ENCODE measurements at places on chromosomes 2 and 18.

DNA sequence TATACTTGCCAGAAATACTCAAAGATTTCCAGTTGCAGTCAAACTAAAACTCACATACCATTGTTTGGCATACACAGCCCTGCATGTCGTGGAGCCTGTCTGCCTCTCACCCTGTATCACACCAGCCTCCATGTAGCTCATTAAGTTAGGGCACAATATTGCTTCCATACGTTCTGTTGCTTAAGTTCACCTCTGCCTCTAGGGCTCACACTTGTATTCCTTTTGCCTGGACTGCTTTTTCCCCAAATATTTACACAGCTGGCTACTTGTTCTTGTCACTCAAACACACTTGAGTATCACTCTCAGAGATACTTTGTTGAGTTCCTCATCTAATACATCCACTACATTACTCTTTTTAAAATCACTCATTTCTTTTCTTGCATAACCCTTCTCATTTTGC is 83.1 kb downstream of the PTH2R start:
- DNase-seq, result no peak

DNA sequence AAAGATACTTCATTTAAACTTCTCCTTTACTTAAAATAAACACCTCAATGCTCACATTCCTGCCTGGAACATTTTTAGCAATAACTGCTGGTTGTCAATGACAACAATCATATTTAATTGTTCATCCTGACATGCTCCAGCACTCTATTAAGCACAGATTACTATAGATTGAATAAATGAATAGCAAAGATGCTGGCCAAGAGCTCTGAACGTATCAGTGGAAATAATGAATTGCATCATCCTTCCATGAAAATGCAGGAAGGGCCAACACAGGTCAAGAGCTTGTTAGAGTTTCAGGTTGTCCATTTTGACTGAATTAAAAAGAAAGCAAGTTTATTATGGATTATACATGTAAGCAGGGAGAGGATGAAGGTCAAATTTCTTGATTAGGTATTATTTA is 994.0 kb downstream of the TSN start:
- no peak for DNase-seq

- DNase-seq, result no peak
Measured at GRCh38 chr2:156792242-156792840, 356.2 kb downstream of the GPD2 start.

DNA sequence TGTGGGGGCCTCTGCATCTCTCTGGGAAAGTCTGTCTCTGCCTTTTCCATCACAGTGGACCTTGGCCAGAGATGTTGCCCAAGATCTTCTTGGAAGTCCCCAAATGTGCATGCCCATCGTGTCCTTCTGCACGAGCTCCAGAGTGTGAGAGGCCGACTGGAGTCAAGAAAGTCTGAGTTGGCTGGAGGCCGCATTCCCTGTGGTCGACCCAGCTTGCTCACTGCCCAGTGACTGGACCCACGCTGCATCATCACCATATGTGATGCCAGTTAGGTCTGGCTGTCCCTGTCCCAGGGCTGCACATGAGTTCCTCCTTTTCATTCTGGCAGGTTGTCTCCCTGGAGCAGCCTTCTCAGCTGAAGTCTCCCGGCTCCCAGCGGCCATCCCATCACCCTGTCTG is 93.8 kb downstream of the ARL4C start:
- DNase-seq, result no peak

GRCh38 chr2:163182764-163183354 is 344.3 kb upstream of the KCNH7 start:
- no peak for DNase-seq

GRCh38 chr18:44119607-44120006 is 561.1 kb upstream of the SETBP1 start:
- no peak for DNase-seq

- no peak for DNase-seq
Measured at GRCh38 chr2:200624658-200625057, 38.8 kb downstream of the AOX1 start.

Measured in C1 segment of cervical spinal cord (tissue), 14 donors.